Activated naive CD8-positive, alpha-beta T cell treated with anti-CD3 and anti-CD28 coated beads for 36 hours (primary cell): ENCODE measurements at places on chromosomes 4 and X.
A peak's percentile ranks its signal among the peaks of the same experiment; 100 is the strongest.

DNA sequence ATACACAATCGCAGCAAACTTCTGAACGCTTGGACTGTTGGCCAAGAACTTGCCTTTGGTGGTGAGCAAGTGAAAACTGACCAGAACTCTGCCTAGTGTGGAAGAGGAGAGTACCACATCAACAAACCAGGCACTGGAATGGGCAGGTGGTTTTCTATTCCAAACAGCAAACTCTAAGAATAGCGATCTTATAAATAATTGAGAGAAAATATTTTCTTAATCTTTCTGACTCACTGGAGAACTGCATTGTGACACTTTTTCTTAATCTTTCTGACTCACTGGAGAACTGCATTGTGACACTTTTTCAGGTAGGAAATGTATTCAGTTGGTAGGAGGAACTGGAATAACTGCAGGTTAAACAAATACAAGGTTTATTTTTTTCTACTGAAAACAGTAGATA, 57.0 kb upstream of the SORBS2 start:
- no peak for DNase-seq

DNA sequence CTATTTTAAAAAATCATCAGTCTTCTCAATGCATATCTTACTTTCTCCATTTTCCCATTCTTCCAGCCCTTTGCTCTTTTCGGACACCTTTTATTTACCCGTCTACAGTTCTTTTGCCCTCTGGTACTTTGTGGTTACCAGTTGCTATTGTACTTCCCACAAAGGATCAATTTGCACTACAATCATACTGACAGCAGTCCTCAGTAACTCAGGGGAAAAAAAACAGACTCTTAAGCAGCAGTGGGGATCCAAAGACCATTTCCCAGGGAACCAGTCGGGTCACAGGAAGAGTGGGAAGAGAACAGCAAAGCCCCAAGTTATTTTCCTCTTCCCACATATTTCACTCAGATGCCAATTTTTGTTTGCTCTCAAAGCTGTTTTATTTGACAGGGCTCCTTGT, 23.1 kb downstream of the DMD start:
- DNase-seq, result no peak

- DNase-seq, result no peak
These were observed 116.5 kb upstream of the LRPAP1 start for GRCh38 chr4:3648731-3649130.

GRCh38 chr4:149166365-149166764, 649.3 kb downstream of the IQCM start:
- DNase-seq, result no peak

- no peak for DNase-seq
These were observed 581 bp downstream of the DNAJB14 start for GRCh38 chr4:99945718-99946355.

DNA sequence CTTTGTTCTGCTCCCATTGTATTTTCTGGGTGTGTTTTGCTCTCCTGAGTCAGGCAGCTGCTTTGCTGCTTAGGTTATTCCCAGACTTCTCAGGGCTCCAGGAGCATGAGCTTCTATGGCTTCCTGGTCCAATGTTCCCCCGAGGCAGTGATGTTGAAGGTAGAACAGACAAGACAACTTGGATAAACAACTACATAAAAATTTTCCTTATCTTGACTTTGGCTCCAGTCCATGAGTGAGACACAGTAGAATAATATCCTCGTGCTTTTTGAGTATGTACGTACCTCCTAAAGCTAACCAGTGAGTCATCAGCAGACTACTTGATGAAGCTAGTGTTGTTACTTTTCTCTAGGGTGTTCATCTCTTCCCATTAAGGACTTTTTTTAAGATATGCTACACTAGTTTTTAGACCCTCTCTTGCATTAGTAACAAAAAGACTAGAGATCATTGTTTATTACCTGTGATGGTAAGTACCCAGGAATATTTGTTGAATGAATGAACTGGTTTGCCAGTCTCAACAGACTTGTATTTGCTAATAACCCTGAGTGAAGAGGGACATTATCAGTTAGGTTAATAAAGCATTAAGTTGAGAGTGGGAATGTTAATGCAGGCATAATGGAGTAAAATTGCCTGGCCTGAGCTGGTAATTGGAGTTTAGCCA, 131.9 kb downstream of the FHIP1A start:
- DNase-seq, result no peak

- DNase-seq, result no peak
These were observed 94.1 kb upstream of the MID1 start for GRCh38 chrX:10714531-10714930.

GRCh38 chr4:109005523-109005922, 242.7 kb upstream of the ETNPPL start:
- DNase-seq, result no peak

- no peak for DNase-seq
These were observed 28.4 kb downstream of the CXCL1 start for GRCh38 chr4:73897380-73898136.

- no peak for DNase-seq
These were observed 269.1 kb downstream of the PCDH18 start for GRCh38 chr4:137263206-137263605.

DNA sequence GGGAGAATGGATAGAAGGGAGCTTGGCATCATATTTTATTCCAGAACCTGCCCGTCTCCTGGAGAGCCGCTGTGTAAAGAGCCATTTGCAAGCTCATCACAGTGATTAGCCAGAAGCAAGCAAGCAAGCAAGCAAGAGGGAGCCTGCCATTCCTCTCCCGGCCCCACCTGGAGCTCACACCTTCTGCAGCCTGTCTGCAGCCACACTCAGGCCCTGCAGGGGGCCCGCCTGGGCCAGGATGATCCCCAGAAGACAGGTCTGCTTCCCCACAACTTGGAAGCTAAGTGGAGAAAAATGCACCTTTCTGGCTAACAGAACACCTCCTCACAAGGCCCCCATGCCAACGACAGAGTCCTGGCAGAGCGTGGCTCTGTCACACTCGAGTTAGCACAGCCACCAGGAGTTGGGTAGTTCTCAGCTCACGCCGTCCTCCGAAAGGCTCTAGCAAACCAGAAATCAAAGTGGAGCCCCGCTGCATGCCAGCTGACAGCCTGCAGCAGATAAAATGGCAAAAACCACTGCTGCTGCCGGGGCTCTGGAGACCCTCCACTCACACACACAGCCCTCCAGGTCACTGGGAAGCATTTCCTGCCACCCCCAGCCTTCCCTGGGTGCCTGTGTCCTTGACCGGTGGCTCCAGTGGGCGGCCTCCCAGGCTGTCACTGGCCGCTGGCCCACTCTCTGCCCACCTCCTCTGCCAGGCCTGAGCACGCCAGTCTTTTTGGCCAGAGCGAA, 54.9 kb downstream of the DCTD start:
- no peak for DNase-seq

DNA sequence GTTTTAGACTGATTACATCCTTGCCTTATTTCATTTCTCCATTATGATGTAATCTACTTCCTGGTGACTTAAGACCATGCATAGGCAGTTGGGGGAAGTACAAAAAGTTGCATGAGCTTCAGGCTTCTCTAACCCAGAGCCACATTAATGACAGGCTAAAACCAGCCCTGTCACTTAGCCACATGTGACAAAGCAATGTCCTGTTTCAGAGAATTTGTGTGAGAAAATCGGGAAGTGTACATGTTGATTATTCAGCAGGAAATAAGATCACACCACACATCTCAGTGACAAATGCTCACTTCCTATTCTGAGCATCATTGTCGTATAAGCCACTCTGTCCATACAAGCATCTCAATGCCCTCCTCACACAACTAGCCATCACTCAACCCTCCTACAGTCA, 98.5 kb upstream of the MAGEB16 start:
- no peak for DNase-seq

GRCh38 chr4:158170691-158171561, 1.9 kb downstream of the GASK1B start:
- peak; percentile 16 for DNase-seq

GRCh38 chr4:103482471-103482870, 237.3 kb downstream of the TACR3 start:
- DNase-seq, result no peak

DNA sequence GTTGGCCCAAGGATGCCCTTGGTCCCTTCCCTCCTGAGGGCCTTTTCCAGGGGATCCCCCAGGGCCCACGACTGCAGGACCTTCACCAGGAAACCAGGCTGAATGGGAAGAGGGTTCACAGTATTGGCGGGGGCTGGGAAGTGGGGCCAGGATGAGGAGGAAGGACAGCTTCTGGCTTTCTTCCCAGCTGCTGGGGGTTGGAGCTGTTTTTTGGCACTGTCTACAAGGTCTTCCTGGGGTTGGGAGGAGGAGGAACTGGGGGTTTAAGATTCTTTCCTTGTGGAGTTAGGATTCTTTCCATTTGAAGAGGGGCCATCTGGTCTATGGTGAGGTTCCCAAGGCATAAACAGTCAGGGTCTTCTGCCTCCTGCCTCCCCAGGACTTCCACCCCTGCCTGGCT, 64.8 kb downstream of the KIF4A start:
- no peak for DNase-seq

DNA sequence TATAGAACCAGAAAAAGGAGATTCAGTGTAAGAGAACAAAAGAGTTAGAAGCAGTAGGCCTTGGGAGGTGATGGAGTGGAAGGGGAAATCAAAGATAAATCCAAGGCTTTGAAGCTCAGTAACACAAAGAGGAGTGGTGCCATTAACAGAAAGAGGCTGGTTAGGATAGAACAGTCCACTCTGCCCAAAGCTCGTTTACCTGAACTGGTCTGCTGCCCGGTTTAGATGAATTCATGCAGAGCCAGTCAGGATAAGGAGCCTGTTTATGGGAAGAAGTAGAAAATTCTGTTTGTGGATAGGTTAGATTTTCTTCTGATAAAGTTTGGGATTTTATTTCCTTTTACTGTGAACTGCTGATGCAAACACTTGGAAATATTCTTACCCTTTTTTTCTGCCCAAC, 80.6 kb downstream of the HMGB2 start:
- DNase-seq, result no peak

- no peak for DNase-seq
These were observed 270.3 kb upstream of the CTSO start for GRCh38 chr4:156223985-156224384.

DNA sequence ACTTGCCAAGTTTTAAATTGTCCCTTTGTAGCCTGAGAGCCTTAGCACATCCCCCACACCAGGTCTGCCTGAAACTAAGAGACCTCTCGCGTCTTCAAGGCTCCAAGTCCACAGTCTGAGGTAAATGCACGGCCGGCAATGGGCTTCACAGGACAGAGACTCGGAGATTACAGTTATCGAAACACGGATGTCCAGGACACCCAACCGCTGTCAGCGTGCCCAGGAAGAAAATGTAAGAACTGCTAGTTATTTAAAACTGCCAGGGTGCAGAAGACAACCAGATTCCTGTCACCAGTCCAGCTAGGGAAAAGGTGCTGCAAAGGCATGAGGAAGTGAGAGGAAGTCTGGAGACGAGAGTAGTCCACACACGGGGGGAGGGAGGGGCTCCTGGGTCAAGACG, 28.9 kb downstream of the ZNF827 start:
- DNase-seq, result no peak

- DNase-seq, result peak; percentile 24
These were observed 12.3 kb downstream of the MSL3 start for GRCh38 chrX:11770320-11770719.

- no peak for DNase-seq
These were observed 784.2 kb downstream of the GLUD2 start for GRCh38 chrX:121831601-121832000.

DNA sequence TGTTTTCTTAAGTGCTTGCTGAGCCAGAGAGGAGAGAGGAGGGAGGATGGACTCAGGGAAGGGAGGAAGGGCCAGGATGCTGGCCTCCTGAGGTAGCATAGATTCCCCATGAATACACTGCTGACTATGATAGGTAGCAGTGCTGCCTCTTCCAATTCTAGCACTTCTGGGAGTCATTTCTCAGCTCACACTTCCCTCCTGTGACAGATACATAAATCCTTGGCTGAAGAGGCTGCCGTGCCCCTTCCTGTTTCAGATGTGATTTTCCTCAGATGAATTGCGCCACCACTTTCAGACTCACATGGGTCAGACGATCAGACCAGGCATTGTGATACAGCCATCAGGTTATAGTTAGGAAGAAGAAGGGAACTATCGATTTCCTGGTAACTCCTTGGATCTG, 22.4 kb downstream of the TSC22D3 start:
- DNase-seq, result no peak

GRCh38 chr4:71156616-71157015, 163.2 kb downstream of the DCK start:
- no peak for DNase-seq

GRCh38 chr4:98566361-98567008, 91.9 kb downstream of the TSPAN5 start:
- DNase-seq, result no peak

- no peak for DNase-seq
These were observed 223.8 kb downstream of the CHIC2 start for GRCh38 chr4:53840643-53841042.

DNA sequence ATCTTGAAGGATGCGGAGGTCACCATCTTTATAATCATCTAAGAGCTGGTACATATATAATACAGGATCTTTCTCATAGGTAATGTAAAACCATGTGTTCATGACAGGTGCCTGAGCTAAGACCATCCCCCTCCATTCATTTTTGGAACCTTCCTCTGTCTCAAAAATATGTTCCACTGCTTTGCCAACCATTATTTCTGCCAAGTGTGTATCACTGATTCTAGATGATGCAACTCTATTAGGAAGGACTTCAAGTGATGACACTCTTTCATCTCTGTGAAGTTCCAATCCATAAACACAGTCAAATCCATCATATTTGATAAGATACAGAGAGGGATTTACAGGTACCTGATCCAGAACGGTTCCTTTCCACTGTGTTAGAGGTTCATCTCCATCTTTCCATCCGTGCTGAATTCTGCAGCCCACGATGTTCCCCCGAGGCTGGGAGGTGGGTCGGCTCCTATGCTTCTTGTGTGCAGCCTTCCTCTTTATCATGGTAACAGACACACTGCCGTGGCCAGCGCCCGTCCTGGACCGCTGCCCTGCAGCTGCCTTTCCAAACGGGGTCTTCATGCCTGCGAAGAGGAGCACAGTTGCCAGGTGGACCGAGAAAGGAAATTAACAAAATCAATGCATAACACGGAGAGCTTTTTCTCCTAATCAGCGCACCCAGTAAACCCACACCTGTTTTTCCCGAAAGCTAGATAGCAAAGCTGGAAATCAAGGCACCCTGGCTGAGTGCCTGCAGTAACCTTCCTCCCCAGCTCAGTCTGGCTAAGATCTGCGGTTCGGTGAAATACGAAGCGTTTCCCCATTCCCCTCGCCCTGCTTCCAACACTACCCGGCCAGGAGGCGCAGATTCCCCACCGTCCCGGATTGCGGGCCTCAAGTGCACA, 718 bp downstream of the SPIN3 start:
- DNase-seq, result no peak

DNA sequence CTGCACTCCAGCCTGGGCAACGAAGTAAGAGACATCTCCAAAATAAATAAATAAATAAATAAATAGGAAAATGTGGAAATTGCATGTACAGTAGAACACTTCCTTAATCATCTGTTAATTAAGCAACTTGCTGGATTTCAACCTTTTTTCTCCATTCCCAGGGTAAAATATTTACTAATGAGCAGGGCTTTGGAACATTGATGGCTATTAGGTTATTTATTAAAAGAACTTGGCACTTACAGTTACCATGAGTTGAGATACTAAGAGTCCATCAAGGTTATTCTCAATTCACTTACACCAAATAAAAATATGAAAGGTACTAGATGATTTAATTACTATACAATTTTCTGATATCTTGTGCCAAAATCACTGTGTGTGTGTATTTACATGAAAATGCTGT, 607.1 kb downstream of the PCDH18 start:
- DNase-seq, result no peak

- DNase-seq, result no peak
These were observed 10.7 kb downstream of the SEPTIN6 start for GRCh38 chrX:119682019-119682989.

GRCh38 chr4:186015212-186015817, 53.6 kb upstream of the TLR3 start:
- no peak for DNase-seq

- DNase-seq, result no peak
These were observed 771.7 kb upstream of the PCDH7 start for GRCh38 chr4:29948451-29948850.
